ENCODE measurements at places on chromosomes 4 and X.

- DNase-seq: no peak
Observed at GRCh38 chr4:184776821-184777220, 42.9 kb upstream of the CENPU start.

- DNase-seq: no peak
Observed at GRCh38 chrX:32501606-32502005, 709.7 kb downstream of the DMD start.

- no peak for DNase-seq
Observed at GRCh38 chr4:89334830-89335229, 27.2 kb upstream of the GPRIN3 start.

GRCh38 chr4:123616951-123617461, 220.4 kb downstream of the SPRY1 start:
- peak; percentile 65 for DNase-seq

DNA sequence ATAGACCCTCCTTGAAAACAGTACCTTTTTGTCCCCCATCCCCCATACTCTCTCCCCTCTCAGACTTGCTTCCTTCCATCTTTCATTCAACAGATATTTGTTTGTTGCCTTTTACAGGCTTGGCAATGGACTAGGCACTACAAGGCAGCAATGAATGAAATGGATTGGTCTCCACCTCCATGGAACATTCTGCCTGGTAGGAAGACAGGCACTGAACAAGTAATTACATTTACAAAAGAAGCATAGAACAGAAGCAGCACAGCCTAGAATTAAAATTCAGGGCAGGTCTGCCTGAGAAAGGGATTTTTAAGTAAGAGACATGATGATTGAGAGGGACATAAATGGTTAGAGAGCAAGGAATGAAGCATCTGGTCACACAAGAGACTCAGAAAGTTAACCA, 346.1 kb downstream of the GRXCR1 start:
- DNase-seq: no peak

DNA sequence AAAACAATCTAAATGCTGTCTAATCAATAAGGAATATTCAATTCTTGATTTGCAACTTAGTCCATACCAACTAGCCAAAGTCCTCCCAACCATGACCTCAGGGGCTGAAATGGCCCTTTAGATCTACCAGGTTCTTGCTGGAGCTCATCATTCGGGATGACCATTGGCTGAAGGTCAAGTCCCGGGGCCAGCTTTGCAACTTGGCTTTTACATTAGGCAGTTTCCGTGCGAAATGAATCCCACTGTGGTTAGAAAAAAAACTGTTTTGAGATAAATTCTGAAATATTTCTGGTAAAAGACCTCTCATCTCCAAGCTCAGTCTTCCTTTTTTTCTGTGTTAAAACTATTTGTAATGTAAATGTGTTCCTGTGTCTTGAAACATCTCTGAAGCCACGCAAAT, 178.6 kb downstream of the TENM3 start:
- DNase-seq: no peak

DNA sequence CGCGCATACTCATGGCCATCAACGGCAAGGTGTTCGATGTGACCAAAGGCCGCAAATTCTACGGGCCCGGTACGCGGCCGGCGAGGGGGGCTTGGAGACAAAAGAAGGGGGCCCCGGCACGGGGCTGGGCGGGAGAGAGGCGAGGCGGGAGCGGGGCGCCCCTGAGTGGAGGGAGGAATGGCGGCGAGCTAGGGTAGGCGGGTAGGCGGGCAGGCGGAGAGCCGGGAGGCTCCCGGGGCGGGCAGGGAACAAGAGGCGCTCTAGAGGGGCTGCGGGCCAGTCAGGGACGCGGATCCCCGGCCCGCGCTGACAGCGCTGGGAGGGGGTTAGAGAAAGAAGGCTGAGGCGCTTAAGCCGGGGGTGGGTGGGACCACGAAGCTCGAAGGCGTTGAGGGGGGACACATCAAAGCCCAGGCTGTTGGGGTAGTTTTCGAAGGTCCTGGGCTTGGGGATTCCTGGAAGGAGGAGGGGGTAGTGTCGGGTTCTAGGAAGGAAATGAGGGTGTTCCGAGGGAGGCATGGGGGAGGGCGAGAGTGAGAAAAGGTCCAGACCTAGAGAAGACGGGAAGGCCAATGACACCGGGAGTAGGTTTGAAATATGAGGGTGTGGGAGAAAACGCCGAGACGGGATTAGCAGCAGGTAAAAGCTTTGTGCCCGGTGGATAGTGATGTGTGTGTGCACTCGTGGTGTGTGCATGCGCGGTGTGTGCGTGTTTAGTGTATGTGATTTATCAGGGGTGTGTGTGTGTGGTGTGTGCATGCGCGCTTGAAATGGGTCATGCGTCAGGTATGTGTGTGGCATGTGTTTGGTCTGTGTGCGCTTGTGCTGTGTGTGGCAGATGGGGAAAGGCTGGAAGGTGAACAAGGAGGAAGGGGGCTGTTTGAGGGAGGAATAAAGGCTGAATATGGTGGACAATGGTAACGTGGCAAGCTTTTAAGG, 807 bp downstream of the PGRMC1 start:
- peak; percentile 21 for DNase-seq

GRCh38 chr4:16292585-16292984, 66.3 kb upstream of the TAPT1 start:
- DNase-seq: no peak

All from tibial artery (tissue), 4 donors.